ENCODE measurements at places on chromosomes 6 and 20. TPM values are rescaled to one million over a fixed set of nuclear protein-coding genes. Genes with fewer than 3 reads are reported as not detected.

- no peaks in the 10 kb centered on the region for H3K36me3 ChIP-seq
- no peaks in the 10 kb centered on the region for H3K27me3 ChIP-seq
- H3K4me3 ChIP-seq: no peak overlapping the region
- H3K4me1 ChIP-seq: no peaks in the 10 kb centered on the region
- peak; percentile 15 for DNase-seq
Measured at GRCh38 chr6:92690997-92691599, 728.3 kb downstream of the EPHA7 start.

- peak overlapping the region; percentile 62 for H3K27ac ChIP-seq
- H3K4me1 ChIP-seq: peaks cover 48% of the 10 kb centered on the region
- no peak for DNase-seq
- no peak overlapping the region for H3K4me3 ChIP-seq
- no peaks in the 10 kb centered on the region for H3K27me3 ChIP-seq
Measured at GRCh38 chr6:108795122-108795521, 53.1 kb upstream of the ARMC2 start.

GRCh38 chr6:30172681-30173080 is 9.3 kb downstream of the TRIM15 start:
- H3K4me3 ChIP-seq: no peak overlapping the region
- DNase-seq: no peak
- peaks cover 81% of the 10 kb centered on the region for H3K27me3 ChIP-seq

TRIM15 gene
- 2.6 TPM for total RNA-seq

DNA sequence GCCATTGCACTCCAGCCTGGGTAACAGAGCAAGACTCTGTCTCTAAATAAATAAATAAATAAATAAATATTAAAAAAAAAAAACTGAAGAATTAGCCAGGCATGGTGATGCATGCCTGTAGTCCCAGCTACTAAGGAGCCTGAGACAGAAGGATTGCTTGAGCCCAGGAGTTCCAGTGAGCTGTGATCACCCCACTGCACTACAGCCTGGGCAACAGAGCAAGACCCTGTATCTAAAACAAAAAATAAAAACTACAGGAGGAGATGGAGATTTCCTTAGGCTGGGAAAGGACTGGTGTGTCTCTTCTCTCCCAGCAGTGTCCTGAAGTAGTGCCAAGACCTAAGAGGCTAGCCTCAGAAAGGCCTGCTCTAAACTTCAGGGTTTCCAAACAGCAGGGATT is 8.1 kb upstream of the GTF3C6 start:
- DNase-seq: no peak
- no peak overlapping the region for H3K4me3 ChIP-seq
- no peak overlapping the region for H3K27ac ChIP-seq
- no peaks in the 10 kb centered on the region for H3K27me3 ChIP-seq
- no peaks in the 10 kb centered on the region for H3K36me3 ChIP-seq
- H3K4me1 ChIP-seq: peaks cover 10% of the 10 kb centered on the region

- DNase-seq: peak; percentile 32
- no peak overlapping the region for H3K4me3 ChIP-seq
- H3K27ac ChIP-seq: no peak overlapping the region
- no peaks in the 10 kb centered on the region for H3K27me3 ChIP-seq
- H3K36me3 ChIP-seq: no peaks in the 10 kb centered on the region
- no peaks in the 10 kb centered on the region for H3K4me1 ChIP-seq
Measured at GRCh38 chr6:75563032-75563431, 38.6 kb upstream of the SENP6 start.

GRCh38 chr6:2651961-2652360 is 98.8 kb downstream of the MYLK4 start:
- no peak for DNase-seq
- no peak overlapping the region for H3K27ac ChIP-seq
- H3K36me3 ChIP-seq: no peaks in the 10 kb centered on the region
- H3K4me1 ChIP-seq: no peaks in the 10 kb centered on the region
- no peaks in the 10 kb centered on the region for H3K27me3 ChIP-seq

DNA sequence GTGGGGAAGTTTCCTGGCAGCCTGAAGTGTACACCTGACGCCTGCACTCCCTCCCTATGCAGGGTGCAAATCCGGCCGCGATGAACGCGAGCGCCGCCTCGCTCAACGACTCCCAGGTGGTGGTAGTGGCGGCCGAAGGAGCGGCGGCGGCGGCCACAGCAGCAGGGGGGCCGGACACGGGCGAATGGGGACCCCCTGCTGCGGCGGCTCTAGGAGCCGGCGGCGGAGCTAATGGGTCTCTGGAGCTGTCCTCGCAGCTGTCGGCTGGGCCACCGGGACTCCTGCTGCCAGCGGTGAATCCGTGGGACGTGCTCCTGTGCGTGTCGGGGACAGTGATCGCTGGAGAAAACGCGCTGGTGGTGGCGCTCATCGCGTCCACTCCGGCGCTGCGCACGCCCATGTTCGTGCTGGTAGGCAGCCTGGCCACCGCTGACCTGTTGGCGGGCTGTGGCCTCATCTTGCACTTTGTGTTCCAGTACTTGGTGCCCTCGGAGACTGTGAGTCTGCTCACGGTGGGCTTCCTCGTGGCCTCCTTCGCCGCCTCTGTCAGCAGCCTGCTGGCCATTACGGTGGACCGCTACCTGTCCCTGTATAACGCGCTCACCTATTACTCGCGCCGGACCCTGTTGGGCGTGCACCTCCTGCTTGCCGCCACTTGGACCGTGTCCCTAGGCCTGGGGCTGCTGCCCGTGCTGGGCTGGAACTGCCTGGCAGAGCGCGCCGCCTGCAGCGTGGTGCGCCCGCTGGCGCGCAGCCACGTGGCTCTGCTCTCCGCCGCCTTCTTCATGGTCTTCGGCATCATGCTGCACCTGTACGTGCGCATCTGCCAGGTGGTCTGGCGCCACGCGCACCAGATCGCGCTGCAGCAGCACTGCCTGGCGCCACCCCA is 1.2 kb downstream of the GPR6 start:
- H3K4me1 ChIP-seq: peaks cover 7% of the 10 kb centered on the region
- H3K27me3 ChIP-seq: peaks cover 78% of the 10 kb centered on the region
- DNase-seq: no peak
- H3K4me3 ChIP-seq: no peak overlapping the region

JARID2 gene
- 7.7 TPM for total RNA-seq

CST7 gene
- not detected for total RNA-seq

- peak; percentile 93 for DNase-seq
- H3K4me3 ChIP-seq: no peak overlapping the region
- peak overlapping the region; percentile 7 for H3K27ac ChIP-seq
- H3K27me3 ChIP-seq: no peaks in the 10 kb centered on the region
- no peaks in the 10 kb centered on the region for H3K4me1 ChIP-seq
- H3K36me3 ChIP-seq: no peaks in the 10 kb centered on the region
Measured at GRCh38 chr6:46848684-46849360, 55.6 kb downstream of the MEP1A start.

DNA sequence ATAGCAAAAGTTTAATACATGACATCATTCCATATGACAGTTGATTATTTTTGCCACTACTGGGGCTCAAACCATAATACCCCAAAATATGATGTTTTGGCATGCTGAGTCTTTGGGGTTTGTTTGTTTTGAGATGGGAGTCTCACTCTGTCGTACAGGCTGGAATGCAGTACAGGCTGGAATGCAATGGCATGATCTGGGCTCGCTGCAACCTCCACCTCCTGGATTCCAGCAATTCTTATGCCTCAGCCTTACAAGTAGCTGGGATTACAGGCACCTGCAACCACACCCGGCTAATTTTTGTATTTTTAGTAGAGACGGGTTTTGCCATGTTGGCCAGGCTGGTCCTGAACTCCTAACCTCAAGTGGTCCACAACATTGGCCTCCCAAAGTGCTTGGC is 1.3 kb upstream of the MRS2 start:
- no peak overlapping the region for H3K4me3 ChIP-seq
- no peak for DNase-seq
- H3K27ac ChIP-seq: no peak overlapping the region
- no peaks in the 10 kb centered on the region for H3K27me3 ChIP-seq
- H3K36me3 ChIP-seq: no peaks in the 10 kb centered on the region

GLP1R gene
- total RNA-seq: 0.52 TPM

RSPH9 gene
- total RNA-seq: 0.73 TPM

DNA sequence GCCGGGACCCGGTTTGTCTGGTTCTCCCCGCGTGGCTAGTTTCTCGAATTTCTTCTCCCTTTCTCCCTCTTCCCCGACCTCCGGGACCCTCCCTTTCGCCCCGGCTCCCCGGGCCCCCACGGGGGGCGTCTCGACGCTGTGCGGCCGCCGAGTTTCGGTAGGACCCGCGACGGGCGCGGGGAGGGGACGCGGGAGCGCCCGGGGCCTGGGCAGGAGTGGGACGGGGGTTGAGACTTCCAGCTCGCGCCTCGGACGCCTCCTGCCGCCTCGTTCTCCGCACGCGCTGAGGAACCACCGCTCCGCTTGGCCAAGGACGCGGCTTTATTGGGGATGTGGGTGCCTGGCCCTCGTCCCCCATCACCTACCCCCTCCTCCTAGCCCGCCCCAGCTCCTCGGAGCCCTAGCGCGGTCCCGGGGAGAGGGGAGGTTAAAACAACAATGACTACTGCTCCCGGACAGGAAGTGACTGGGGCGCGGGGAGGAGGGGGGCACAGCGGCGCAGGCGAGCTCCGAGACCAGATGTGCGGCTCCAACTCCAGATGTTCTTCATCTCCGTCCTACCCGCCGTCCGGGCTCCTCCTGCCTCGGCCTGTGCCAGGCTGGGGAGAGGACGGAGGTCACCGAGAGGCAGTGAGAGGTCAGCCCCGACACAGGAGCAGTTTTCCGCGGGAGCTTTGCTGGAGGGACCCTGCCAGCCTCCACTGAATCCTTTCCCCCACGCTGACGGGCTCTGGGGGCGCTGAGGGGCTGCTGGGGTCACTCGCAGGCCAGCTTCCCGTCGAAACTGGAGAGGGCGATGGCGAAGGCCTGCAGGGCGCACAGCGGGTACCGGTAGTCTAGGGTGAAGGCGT is 917 bp upstream of the TEAD3 start:
- H3K27ac ChIP-seq: peak overlapping the region; percentile 99
- H3K36me3 ChIP-seq: no peaks in the 10 kb centered on the region
- H3K27me3 ChIP-seq: no peaks in the 10 kb centered on the region
- DNase-seq: peak; percentile 78
- H3K4me3 ChIP-seq: peak overlapping the region; percentile 86

- H3K36me3 ChIP-seq: no peaks in the 10 kb centered on the region
- H3K27me3 ChIP-seq: no peaks in the 10 kb centered on the region
- no peak overlapping the region for H3K27ac ChIP-seq
- DNase-seq: no peak
- H3K4me3 ChIP-seq: no peak overlapping the region
Measured at GRCh38 chr6:129181001-129181400, 298.1 kb downstream of the LAMA2 start.

DNA sequence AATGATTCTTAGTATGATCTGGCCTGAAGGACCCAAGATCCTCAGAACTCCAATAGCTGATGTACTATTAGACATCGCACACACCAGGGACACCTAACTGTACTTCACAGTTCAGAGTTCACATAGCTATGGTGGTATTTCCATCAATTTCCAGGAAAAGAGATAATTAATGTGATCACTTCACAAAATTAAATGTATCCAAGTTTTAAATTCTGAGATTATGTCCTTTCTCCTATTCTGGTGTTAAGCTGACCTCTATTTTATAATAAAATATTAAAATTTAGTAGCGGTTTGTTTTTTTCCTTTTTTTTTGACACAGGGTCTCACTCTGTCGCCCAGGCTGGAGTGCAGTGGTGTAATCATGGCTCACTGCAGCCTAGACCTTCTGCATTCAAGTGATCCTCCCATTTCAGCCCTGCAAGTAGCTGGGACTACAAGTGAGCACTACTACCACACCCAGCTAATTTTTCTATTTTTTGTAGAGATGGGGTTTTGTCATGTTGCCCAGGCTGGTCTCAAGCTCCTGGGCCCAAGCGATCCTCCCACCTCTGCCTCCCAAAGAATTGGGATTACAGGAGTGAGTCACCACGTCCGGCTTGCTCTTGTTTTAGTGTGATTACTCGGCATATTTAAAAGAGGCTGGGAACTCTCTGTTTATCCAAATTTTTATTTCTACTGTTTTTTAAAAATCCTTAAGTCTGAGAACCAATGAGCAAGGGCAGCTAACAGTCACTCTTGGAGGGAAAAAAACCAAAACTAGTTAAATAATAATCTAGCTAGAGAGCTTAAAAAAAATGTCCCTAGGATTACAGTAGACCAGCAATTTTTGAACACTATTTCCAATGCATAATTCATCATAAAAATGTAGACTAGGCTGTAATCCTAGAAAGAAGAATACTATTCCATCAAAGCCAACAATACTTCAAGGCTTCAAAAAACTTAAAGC is 16.0 kb downstream of the KIF13A start:
- DNase-seq: no peak
- H3K4me3 ChIP-seq: no peak overlapping the region
- H3K4me1 ChIP-seq: peaks cover 6% of the 10 kb centered on the region
- H3K27ac ChIP-seq: no peak overlapping the region
- no peaks in the 10 kb centered on the region for H3K27me3 ChIP-seq

DNA sequence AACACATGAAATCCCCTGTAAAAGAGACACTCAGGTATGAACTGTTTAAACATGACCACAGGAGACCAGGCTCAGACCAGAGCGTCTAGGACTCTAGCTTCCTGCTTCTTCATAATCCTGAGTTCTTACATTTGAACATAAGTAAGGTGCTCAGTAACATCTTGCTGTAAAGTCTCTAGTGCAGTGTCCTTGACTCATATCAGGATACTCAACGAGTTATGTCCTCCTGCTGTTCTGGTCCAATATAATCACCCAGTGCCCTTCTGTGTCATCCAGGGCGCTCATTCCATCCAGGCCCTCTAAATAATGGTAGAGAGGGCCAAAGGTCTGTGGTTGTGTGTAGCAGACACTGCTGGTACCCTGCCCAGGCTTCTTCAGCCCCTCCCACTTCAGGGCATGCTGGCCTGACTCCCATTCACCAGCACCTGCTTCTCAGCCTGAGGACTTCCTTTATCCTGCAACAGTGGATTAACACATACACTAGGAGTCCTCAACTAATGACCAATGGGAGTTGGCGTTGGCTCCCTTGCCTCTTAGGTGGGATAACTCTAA is 66.8 kb upstream of the MOCS1 start:
- no peaks in the 10 kb centered on the region for H3K4me1 ChIP-seq
- H3K27ac ChIP-seq: no peak overlapping the region
- no peaks in the 10 kb centered on the region for H3K36me3 ChIP-seq
- no peak for DNase-seq

GRCh38 chr6:76677017-76677416 is 604.6 kb upstream of the IMPG1 start:
- no peak overlapping the region for H3K27ac ChIP-seq
- no peaks in the 10 kb centered on the region for H3K36me3 ChIP-seq
- no peak overlapping the region for H3K4me3 ChIP-seq
- no peaks in the 10 kb centered on the region for H3K4me1 ChIP-seq

Measured in hepatocyte (in vitro differentiated cells).